Neural crest cell (in vitro differentiated cells): ENCODE measurements at places on chromosomes 13 and 19.

GRCh38 chr19:1755467-1756171 lies 2.3 kb downstream of the ONECUT3 start:
- DNase-seq, result no peak

DNA sequence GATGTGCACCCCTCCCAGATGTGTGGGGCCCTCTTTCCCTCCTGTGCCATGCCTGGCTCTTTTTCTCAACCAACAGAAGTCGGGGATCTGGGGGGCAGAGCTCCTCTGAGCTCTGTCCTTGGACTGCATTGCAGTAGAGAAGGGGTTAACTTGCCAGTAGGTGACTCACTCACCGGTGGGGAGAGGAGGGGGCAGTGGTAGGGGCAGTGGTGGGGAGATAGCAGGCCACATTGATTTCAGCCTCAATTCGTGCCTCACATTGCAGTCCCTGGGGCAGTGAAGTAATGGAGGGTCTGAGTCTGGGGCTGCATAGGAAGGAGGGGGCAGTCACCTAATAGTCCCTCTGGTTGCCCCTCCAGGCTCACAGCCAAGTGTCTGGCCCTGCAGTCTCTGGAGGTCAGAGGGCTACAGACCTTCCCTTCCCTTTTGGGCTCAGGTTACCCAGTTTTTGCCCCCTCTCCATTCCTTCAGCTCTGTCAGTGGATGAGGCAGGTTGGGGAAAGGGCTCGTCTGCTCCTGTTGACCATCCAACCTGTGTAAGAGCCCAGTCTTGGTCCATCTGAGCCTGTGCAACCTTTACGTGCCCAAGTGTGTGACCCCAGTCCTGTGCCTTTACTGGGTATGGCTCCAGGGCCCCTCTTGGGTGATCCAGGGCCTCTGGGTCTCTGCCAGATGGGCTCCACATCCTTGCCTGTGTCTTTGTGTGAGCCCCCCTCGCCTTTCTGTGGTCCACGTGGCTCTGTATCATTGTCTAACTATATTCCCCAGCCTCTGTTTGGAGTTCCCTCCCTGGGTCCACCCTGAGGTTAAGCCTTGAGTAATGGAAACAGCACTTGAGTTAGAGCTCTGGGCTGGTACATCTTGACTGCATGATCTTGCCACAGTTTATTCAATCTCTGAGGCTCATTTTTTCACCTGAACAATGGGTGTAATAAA lies 13.0 kb downstream of the CIC start:
- no peak for DNase-seq

DNA sequence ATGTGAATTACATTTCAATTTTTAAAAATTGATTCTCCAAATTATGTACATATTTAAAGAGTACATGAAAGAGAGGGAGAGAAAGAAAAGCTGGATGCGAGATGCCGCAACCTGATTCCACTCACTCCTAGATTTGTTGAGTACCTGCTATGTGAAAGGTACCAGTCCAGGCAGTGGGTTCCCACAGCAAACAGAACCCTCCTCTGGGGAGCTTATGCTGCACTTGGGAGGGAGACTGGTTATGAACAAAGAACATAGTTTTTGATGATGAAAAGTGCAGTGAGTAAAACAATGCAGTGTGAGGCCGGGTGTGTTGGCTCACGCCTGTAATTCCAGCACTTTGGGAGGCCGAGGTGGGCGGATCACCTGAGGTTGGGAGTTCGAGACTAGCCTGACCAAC lies 43.4 kb downstream of the ACTN4 start:
- DNase-seq, result no peak

GRCh38 chr13:113585896-113586295 lies 1.3 kb downstream of the TFDP1 start:
- no peak for DNase-seq

DNA sequence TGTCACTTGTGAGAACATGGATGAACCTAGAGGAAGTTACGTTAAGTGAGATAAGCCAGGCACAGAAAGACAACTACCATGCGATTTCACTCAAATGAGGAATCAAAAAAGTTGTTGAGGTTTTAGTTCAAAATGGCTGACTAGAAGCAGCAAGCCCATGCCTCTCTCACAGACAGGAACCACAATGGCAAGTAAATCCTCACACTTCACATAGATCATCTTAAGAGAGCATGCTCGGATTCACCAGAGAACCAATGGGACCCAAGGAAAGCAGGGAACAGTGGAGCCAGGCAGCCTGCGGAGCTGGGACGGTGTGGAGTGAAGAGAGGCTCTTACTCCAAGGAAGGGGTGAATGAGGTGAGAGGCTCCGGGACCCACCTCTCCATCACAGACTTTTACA lies 581.0 kb downstream of the UQCRFS1 start:
- no peak for DNase-seq

DNA sequence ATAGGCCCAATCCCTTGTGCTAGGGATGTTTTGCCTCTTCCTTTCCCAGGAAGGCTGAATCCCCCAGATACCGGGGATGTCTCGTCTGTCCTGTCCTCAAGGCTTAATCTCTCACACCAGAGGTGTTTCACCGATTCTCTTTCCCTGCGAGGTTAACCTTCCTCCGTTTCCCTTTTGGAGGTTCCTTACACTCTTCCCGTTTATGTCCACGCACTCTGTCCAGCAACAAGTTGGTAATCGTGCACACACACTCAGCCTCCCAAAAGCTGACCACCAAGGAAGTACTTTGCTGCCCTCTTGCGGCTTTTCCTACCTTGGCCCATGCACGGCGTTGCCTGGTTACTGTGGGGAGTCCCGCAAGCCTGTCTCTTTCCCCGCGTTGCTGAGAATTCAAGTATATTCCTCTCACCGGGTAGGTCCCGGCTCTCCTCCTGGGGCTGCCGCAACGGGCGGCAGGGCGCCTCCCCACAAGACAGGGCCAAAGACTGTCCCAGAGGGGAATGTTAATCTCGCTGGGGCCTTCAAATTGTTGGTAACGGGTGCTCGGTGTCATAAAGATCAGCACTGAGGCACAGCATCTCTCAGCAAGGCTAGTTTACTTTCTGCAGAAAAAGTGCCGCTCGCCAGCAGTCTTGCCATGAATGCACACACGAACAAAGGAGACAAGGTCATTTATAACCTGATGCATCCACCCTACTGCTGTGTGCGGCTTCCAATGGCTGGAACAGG lies 36.7 kb upstream of the CD177 start:
- peak; percentile 9 for DNase-seq

GRCh38 chr13:23787464-23787863 lies 101.7 kb downstream of the MIPEP start:
- no peak for DNase-seq

DNA sequence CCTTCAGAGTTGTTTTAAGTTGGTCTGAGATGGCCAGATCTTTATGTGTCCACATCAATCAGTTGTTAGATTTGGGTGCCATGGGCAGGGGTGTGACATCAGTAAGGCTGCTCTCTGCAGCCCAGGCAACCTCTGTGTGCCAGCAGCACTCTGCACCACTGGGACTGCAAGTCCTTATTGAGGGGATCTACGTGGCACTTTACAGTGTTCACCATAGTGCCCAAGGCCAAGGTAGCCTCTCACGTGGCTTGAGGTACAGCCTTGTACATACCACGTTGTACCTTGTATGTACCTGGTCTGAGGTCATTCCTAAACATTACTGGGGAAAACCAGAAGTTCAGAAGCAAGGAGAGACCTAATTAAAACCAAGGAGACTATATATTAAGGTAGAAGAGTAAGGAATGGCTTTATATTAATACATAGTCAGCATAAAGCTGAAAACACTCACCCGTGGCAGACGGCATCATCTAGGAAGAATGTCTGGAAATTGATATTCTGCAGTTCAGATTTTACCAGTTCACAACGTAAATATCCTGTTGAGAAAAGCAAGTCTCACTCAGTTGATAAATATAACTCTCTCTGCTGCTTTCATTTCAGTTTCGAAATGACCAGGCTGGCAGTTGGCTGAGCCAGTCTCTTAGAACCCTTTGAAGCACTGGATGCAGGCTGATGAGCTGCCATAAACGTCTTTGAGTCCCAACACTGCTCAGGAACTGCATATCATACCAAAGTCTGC lies 128.8 kb downstream of the ZDHHC20 start:
- no peak for DNase-seq

DNA sequence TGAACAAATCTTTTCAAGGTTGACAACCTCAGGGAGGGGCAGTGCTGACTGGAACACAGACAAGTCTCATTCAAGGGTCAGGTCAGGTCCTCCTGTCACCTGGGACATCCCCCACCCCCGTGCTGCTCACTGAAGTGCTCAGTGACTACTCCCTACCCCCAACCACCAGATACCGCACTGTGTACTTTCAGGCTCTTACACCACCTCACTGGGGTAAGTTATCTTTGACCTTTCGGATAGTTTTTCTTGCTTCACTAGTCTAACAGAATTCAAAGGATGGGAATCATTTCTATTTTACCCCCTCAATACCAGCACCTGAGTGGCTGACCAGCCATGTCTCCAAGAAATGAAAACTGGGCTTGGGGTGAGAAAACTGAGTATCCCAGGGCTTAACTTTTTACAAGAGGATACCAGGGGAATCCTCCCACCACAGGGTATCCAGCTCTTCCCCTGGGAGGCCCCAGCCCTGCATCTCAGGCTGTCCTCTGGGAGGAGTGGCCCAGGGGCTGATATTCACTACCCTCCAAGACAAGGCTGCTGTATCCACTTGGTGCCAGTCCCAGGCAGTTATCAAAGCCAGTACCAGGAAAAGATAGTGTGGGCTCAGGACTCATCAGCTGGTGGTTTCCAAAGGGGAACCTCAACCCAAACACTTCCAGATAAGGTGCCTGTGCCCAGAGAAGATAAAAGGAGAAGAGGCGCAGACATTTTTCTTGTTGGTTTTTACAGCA lies 2.1 kb downstream of the ZNF563 start:
- DNase-seq, result no peak

DNA sequence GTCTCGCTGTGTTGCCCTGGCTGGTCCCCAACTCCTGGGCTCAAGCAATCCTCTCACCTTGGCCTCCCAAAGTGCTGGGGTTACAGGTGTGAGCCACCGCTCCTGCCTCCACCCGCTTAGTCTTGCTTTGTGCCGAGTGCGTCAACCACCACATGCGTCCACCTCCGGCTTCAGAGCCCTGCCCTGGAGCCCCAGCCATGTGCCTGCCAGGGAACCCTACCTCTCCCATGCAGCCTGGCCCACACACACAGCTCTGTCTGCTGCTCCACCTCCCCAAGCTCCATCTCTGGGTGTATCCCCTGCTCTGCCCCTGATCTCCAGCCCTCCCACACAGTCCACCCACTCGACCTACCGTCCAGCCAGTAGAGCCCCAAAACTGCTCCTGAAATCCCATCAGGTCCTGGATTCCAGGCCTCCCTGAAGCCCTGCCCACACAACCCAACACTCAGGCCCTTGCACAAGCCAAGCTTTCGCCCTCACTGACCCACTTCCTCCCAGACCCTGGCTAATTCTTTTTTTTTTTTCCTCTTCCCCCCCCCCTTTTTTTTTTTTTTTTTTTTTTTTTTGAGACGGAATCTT lies 9.6 kb downstream of the CYP2F1 start:
- no peak for DNase-seq

- no peak for DNase-seq
These were observed 11.4 kb downstream of the TIMM13 start for GRCh38 chr19:2415973-2416319.

DNA sequence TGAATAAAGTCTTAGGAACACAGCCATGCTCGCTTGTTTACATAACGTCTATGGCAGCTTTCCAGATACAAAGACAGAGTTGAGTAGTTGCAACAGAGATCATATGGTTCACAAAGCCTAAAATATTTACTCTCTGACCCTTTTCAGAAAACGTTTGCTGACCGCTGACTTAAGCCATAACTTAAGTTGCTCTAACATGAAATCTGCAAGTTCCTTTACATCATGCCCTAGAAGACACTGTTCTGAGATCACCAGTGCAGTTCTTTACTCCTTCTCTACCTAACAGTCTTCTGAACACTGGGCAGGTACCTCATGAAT lies 166.4 kb downstream of the DCLK1 start:
- DNase-seq, result no peak

DNA sequence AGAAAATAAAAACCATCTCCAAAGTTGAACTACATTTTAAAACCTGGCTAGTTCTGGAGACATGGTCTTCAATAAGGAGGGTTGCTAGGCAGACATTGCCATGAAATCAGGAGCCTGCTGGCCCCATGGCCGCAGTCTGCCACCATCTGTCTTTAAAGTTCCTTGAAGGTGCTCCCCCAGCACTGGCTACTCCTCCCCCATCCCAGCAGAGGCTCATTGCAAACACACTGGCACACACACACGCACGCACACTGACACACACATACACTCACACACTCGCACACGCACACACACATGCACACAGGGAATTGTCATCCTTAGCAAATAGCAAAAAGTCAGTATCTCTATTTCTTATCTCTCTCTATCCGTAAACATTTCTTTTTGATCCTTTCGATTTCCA lies 68.4 kb downstream of the ZIC5 start:
- no peak for DNase-seq

DNA sequence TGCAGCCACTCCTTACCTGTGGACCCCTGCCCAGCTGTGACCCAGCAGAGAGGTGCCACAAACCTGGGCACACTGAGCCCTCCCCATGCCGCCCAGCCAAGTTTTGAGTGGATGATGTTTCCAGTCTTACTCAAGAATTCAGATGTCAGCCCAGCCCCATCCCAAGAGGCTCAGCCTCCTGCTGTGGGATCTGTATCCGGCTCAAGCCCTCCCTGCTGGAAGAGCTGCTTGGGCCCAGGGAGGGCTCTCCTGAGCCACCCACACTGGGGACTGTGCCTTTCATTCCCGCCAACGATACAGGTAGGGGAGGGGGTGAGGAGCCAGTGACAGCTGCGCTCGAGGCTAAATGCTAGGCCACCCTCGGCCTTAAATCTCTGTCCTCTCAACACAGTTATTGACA lies 5.9 kb upstream of the SLC7A9 start:
- no peak for DNase-seq

GRCh38 chr19:6887316-6887715 lies at the start of gene ADGRE1:
Gene ADGRE1, plus strand, starts transcription at chr19:6887579. Its CDS starts 30 bp downstream, at chr19:6887609.
- no peak for DNase-seq

GRCh38 chr13:109213714-109214113 lies 572.7 kb downstream of the IRS2 start:
- DNase-seq, result no peak

- no peak for DNase-seq
These were observed 246.1 kb downstream of the PCDH17 start for GRCh38 chr13:57877601-57878000.

DNA sequence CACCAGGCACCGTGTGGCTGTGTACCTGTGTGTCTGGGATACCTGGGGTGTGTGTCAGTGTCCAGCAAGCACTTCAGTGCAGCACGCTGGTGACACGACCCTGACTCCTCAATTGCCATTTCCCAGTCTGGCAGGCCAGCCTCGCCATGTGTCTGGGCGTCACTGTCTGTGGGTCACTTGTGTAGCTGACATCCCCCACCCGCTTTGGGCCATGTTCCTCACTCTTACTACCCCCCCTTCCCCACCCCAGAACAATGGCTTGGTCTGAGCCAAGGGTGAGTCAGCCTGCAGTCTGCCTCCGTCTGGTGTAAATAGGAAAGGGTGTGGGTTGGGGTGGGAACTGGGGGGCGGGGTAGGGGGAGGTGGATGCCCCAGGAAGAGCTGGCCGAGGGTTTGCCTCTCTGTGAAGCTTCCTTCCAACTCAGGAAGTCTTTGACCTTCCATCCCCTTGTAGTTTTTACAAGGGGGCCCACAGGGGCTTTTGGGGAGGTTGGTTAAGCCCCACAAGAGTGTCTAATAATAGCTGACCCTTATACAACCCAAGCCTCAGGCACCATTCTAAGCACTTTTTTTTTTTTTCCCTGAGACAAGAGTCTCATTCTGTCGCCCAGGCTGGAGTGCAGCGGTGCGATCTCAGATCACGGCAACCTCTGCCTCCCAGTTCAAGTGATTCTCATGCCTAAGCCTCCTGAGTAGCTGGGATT lies 17.6 kb downstream of the NOVA2 start:
- DNase-seq, result peak; percentile 43

- no peak for DNase-seq
These were observed 2199.4 kb upstream of the PCDH20 start for GRCh38 chr13:63614874-63615612.

GRCh38 chr19:8333767-8334457 lies 9.2 kb downstream of the KANK3 start:
- no peak for DNase-seq
